ENCODE measurements at places on chromosomes 7 and 10.

DNA sequence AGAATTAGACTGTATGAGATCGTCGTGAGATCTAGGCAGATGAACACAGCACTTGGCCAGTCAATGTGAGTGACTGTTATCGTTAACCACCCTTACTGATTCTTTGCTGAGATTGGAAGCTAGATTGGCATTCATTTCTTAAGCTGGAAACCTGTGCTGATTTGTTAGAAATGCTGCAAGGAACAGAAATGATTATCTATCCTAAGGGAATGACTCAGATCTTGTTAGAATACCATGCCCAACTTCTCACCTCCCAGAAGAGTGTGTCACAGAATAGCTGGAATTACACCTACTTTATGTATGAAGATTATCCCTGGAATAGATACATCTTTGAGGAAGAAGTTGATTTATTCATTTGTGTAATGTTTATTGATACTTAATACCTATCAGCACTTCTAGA lies 275.2 kb downstream of the AUTS2 start:
- DNase-seq = no peak

DNA sequence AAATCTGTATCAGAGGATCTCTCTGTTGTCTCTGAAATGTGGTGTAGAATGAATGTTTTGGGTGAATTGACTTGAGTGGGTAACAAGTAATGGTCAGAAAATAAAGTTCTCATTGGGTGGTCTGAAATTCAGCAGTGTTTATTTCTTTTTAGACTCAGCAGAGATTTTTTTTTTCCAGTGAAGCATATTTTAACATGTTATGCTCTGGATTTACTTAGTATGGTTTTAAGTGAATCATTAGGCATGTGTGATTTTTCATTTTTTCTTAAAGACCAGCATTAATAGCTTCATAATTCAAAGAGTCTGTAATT lies 63.5 kb downstream of the REEP3 start:
- DNase-seq = no peak

DNA sequence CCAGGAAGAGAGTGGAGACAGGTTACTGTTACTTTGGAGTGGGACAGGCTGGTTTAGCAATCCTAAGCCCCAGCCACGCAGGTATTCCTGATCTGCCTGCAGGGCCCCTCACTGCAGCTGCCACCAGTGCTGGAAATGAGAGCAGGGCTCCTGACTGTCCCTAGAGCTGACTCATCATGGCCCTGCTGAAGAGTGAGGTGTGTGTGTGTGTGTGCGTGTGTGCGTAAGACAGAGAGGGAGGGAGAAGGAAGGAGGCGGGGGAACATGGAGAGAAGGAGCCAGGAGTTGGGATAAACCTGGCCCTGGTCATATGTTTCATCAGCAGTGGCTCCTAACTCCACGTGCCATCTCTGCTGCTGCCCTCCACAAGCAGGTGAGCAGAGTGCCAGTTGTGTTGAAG lies 3.6 kb downstream of the FOXI2 start:
- DNase-seq = no peak

DNA sequence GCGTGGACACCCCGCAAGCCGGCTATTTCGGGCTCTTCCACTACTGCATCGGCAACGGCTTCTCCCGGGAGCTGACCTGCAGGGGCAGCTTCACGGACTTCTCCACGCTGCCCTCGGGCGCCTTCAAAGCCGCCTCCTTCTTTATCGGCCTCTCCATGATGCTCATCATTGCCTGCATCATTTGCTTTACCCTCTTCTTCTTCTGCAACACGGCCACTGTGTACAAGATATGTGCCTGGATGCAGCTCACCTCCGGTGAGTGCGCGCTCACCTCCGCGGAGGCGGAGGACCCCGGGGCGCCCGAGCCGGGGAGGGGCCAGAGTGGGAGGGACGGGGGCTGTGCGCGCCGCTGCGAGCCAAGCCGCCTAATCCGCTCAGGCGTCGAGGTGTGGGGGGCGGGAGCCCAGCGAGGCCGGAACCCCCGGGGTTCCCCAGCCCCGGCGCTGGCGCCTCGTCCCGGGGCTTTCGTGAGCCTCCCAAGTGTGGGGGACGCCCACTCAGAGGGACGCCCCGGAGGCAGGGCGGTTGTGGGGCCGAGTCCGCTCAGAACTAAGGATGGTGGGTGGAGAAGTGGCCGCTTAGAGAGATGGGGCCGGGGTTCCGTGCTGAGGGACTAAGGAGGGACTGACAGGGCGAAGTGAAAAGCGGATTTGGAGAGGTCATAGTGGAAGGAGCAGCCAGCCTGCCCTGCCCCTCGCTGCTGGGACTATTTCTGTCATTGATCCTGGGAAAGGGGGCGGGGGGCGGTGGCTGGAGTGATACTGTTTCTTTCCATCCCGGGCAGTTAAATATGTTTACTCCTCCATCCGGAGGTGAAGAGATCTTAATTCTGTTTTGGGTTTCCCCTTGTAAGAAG lies 795 bp downstream of the LHFPL3 start:
- no peak for DNase-seq

- DNase-seq = peak; percentile 43
Observed at GRCh38 chr10:67849331-67850011, 11.5 kb upstream of the DNAJC12 start.

- no peak for DNase-seq
Observed at GRCh38 chr7:77995717-77996116, 197.1 kb downstream of the PHTF2 start.

GRCh38 chr7:55387062-55387965 lies 22.2 kb downstream of the LANCL2 start:
- DNase-seq = no peak

GRCh38 chr10:31557854-31558253 lies 238.8 kb downstream of the ZEB1 start:
- DNase-seq = no peak

- no peak for DNase-seq
Observed at GRCh38 chr10:64215088-64215487, 693.9 kb downstream of the REEP3 start.

DNA sequence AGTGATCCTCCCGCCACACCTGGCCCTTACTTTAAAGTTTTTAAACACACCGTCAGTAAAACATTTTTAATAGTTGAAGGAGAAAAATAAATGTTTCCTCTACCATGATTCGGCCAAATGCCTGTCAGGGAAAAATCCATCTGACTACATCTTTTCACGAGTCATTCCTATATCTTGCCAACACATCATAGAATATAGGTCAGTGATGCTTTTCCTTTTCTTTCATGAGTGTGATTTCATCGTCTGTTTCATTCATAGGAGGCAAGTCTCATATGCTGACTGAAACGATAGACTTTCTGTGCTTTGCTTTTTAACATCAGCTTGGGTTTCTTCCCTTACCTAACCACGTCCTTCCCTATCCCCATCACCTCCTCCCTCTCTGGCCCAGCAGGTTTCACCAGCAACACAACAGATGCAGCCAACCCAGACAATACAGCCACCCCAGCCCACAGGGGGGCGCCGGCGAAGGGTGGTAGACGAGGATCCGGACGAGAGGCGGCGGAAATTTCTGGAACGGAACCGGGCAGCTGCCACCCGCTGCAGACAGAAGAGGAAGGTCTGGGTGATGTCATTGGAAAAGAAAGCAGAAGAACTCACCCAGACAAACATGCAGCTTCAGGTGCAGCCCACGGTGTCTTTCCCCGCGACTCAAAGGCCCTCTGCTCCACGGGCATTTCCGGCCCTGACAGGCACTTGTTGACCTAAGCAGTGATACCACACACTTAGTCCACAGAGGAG lies 149.2 kb downstream of the TRIL start:
- no peak for DNase-seq

DNA sequence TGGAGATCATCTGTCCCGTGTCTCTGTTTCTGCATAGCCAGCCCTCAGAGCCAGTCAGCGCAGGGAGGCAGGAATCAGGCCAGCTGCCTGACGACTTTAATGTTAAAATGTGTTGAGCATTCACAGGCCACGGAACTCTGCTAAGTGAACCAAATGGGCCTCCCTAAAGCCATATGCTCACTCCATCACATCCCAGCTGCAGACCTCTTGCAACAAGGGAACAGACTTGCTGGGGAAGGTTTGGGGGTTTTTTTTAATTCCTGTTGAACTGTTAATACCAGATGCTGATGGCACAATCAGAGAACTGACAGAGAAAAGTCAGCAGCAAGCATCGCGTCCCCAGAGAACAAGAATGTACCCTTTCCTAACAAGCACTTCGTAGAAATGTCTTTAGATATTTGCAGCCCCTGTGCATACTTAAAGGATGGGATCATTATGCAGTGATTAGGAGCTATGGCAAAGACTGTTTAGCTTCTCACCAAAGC lies 900.4 kb upstream of the AUTS2 start:
- DNase-seq = no peak

GRCh38 chr10:87760195-87760905 lies 57.7 kb downstream of the ATAD1 start:
- DNase-seq = no peak

GRCh38 chr10:61286686-61287085 lies 166.5 kb downstream of the TMEM26 start:
- DNase-seq = no peak

- no peak for DNase-seq
Observed at GRCh38 chr10:24393201-24393600, 184.3 kb downstream of the KIAA1217 start.

- DNase-seq = peak; percentile 63
Observed at GRCh38 chr7:24052572-24053260, 231.3 kb upstream of the NPY start.

GRCh38 chr10:127276794-127277462 lies 80.5 kb upstream of the INSYN2A start:
- no peak for DNase-seq

GRCh38 chr10:63071145-63071544 lies 62.0 kb upstream of the NRBF2 start:
- DNase-seq = no peak

- peak; percentile 40 for DNase-seq
Observed at GRCh38 chr7:14368285-14368684, 378.8 kb upstream of the ETV1 start.

DNA sequence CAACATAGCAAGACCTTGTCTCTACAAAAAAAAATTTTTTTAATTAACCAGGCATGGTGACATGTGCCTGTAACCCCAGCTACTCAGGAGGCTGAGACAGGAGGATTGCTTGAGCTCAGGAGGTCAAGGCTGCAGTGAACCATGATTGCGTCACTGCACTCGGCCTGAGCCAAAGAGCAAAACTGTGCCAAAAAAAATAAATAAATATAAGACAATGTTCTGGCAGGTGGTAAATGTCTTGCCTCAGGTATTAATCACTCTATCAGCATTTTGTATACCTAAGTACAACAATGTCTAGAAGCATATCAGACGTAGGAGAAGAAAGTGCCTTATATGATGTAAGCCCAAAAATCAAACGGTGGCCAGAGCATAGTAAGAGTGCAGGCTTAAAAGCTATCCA lies 427.8 kb upstream of the C7orf33 start:
- DNase-seq = no peak

DNA sequence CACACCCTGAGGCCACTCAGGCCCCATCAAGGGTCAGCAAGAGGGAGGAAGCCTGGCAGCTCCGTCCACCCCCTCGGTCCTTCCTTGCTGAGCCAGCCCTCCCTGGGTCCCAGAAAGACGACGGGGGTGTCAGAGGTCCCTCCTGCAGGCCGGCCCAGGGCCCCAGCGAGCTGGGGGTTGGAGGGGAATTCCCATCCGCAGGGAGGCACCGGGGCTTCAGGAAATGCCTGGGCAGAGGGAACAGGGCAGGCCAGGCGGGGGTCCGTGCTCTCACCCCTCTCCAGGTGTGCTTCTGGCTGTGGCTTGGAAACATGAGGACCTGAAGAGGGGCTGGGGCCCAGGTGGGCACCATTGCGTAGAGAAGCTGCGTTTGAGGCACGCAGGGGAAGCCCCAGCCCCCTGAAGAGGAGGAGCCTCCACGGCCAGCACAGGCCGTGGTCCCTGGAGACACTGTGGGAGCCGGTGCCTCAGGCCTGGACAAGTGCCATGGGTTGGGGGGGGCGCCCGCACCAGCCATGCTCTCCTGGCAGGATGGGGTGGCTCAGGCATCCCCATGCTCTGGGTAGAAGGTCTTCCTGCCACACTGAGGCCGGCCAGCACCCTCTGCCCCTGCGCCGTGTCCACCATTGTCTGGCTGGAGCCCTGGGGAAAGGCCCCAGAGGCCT lies 66.7 kb downstream of the PDGFA start:
- DNase-seq = no peak

Measured in epithelial cell of prostate (primary cell).